A673 (cell line): ENCODE measurements at places on chromosomes 2 and 18.

DNA sequence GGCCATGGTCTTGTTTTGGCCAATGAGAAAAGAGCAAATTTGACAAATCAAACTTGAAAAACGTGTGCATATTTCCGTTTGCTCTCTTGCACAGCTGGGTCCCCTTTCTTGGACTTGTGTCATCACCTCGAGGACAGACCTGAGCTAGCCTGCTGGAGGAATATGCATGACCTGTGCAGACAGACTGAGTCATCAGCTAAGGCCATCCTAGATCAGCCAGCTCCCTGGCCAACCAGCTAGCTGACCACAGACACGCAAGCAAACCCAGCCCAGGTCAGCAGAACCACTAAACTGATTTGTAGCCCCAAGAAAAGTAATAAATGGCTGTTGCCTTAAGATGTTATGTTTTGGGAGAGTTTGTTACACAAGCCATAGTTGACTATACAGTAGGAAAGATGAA, 61.3 kb upstream of the PAX3 start:
- no peak overlapping the region for H3K4me3 ChIP-seq
- H3K36me3 ChIP-seq, result no peaks in the 10 kb centered on the region
- H3K4me1 ChIP-seq, result peaks cover 22% of the 10 kb centered on the region
- no peak for DNase-seq
- H3K27me3 ChIP-seq, result no peaks in the 10 kb centered on the region

DNA sequence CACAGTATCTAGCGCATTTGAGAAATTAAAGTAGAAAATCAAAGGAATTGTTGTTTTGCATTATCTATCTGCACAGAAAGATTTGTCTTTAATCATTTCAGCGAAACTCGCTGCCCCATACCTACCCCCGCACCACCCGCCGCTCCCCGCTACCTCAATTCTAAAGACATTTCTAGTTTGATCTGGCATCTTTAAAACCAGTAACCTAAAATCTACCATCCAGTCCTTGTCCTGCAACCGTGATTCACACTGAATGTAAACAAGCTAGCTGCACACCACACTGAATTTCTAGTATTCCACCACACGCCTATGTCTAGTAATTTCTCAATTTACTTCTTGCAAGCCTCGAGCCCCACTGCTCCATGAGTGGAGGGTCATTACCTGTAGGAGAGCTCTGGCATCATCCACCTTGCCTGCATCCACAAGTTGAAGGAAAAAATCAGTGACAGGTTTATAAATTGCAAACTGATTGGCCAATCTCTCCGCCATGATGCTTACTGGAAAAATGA, 60.1 kb downstream of the ABCG8 start:
- no peak overlapping the region for H3K4me3 ChIP-seq
- H3K36me3 ChIP-seq, result peaks cover 70% of the 10 kb centered on the region
- no peak overlapping the region for H3K27ac ChIP-seq
- peaks cover 6% of the 10 kb centered on the region for H3K4me1 ChIP-seq

DNA sequence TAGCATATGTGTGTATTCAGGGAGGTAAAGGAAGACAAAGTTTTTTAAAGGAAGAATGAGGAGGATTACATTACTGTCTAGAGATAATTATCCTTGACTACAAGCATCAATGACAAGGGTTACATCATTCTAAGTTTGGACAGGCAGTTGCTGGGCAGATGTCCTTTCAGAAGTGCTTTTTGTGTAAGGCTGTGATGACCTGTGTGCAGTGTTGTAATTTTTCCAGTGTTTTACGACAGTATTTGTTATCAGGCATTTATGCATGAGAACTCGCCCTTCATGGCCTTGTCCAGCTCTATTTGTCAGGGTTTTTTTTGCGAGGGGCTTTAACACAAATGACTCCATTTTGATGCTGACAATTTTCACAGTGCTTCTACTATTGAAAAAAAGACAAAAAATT, 658.3 kb upstream of the NXPH2 start:
- H3K27me3 ChIP-seq, result no peaks in the 10 kb centered on the region
- H3K4me1 ChIP-seq, result no peaks in the 10 kb centered on the region
- no peaks in the 10 kb centered on the region for H3K36me3 ChIP-seq
- DNase-seq, result no peak
- H3K4me3 ChIP-seq, result no peak overlapping the region

- H3K27ac ChIP-seq, result no peak overlapping the region
- H3K36me3 ChIP-seq, result no peaks in the 10 kb centered on the region
These were observed 3.5 kb downstream of the CTDP1 start for GRCh38 chr18:79682894-79683625.

- no peaks in the 10 kb centered on the region for H3K36me3 ChIP-seq
- DNase-seq, result no peak
- no peak overlapping the region for H3K27ac ChIP-seq
- H3K4me1 ChIP-seq, result no peaks in the 10 kb centered on the region
These were observed 112.6 kb upstream of the MC4R start for GRCh38 chr18:60485201-60485600.

DNA sequence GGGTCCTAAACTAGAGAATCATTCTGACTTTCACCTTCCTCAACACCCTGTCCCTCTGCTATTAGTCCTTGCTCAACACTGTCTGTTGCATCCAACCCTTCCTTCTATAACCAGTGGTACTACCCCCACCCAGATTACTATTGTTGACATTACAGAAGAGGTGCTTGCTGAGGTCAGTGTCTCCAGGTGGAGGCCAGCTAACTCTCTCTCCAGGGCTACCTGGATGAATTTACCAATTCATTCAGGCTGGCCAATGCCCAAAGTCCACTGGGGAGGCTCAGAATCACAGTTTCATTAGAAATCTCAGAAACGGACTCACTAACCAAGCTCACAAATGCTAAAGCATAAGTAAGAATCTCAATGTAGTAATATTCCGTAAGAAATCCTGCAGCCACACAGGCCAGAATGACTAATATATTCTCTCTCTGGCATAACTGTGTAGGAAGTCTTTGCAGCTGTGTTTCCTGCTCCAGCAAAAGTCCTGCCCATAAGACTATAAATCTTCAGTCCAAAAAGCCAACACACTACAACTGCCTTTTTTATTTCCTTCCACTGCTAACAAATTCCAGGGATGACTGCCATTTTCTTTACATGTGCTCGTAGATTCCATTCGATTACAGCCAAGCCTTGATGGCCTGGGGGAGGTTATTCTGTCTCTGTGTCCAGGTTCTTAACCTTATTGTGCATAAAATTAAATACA, 10.0 kb upstream of the TTR start:
- peak; percentile 28 for DNase-seq
- H3K4me1 ChIP-seq, result peaks cover 6% of the 10 kb centered on the region
- H3K4me3 ChIP-seq, result no peak overlapping the region
- H3K36me3 ChIP-seq, result no peaks in the 10 kb centered on the region
